GM12878 (cell line): ENCODE measurements at places on chromosomes 3 and 15.

DNA sequence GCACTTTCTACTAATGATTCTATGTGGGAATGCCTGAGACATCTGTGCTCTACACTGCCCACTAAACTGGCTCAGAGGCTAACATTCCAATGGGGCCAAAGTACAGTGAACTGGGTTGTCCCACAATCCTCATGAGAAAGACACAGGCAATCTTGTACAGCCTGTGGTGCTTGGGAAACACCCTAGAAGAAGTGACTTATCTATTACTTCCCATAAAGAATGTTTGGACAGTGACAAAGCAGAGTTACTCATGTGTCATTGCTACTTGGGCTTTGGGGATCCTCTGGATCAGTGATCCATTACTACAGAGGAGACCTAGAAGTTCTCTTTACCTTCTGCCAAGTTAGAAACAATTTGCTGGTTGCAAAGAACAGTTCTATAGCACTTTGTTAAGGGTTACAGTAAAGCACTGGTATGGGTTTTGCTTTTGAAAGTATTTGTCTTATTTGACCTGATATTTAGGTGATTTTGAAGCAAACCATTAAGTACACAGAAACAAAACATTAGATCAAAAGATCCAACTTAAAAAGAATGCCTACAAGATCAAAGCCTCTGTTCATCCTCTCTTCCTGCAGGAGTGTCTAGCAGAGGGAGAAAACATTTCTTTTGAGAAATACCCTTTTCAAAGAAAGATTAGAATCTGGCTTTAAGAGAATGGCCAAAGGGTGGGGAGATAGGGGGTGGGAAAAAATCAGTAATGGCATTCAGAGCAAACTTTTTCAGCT is 75.8 kb downstream of the CTNNB1 start:
- no peak for DNase-seq
- no peak overlapping the region for H3K4me3 ChIP-seq
- no peak overlapping the region for H3K27ac ChIP-seq
- H3K27me3 ChIP-seq = no peaks in the 10 kb centered on the region
- no peaks in the 10 kb centered on the region for H3K4me1 ChIP-seq

DNA sequence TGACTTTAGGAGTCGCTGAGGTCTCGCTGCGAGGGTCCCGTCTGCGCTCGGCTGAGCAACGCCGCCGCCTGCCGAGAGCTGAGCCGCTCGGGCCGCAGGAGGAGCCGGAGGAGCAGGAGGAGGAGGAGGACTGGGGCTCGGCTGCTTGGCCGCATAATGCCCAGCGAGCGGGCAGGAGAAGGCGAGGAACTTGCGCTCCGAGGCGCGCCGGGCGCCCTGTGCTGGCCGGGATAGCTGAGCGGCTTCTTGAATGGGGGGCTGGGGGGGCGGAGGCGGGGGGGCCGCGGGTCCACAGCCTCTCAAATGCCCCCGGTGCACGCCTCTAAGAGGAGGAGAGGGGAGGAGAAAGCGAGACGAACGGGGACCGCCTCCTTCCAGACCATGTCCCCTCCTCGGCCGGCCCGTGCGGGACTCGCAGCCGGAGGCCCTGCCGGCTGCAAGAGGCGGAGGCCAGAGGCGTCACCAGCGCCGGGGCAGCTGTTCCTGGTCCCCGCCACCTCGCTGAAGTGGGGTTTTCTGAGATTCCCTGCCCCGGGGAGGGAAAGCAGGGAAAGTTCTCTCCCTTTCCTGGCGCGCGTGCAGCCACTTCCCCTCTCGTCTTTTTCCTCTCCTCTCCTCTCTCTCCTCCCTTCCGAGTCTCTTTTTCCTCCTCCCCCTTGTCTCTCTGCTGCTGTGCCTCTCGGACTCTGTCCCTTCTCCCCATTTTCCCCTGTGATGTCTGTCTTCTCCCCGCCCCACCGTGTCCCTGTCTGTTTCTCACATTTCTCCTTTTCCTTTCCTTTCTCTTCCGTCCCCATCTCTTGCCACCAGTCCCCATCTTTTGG is at the start of gene ADAMTS9:
TSS of gene ADAMTS9 (minus strand) at position 220 of the 824 bp plus-strand sequence. CDS start 343 bp downstream, outside the sequence.
- no peak for DNase-seq
- H3K27ac ChIP-seq = no peak within 1 kb of the TSS
- H3K36me3 ChIP-seq = no peaks in the 10 kb centered on the region

DNA sequence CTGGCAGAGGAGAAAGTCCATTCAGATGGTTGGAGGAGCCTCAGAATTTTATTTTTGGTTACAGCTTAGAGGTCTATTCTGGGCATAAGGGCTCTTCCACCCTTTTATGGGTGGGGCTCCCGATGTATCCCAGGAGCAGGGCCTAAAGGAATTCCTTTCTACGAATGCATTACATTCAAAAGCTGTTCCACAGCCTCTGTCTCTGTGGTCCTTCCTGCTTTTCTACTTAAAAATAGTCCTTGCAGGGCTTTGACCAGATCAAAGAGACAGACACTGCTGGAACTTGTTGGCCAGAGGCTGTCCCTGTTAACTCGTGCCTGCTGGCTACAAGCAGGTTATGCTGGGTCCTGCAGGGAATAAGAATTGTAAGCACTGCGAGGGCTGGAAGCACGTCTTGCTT is 14.4 kb upstream of the NOX5 start:
- H3K27me3 ChIP-seq = 0 out of 2 replicates have a peak, but pooled peaks cover 1% of the 10 kb centered on the region
- no peak overlapping the region for H3K4me3 ChIP-seq
- no peak for DNase-seq
- H3K4me1 ChIP-seq = no peaks in the 10 kb centered on the region
- no peaks in the 10 kb centered on the region for H3K36me3 ChIP-seq
- no peak overlapping the region for H3K27ac ChIP-seq

DNA sequence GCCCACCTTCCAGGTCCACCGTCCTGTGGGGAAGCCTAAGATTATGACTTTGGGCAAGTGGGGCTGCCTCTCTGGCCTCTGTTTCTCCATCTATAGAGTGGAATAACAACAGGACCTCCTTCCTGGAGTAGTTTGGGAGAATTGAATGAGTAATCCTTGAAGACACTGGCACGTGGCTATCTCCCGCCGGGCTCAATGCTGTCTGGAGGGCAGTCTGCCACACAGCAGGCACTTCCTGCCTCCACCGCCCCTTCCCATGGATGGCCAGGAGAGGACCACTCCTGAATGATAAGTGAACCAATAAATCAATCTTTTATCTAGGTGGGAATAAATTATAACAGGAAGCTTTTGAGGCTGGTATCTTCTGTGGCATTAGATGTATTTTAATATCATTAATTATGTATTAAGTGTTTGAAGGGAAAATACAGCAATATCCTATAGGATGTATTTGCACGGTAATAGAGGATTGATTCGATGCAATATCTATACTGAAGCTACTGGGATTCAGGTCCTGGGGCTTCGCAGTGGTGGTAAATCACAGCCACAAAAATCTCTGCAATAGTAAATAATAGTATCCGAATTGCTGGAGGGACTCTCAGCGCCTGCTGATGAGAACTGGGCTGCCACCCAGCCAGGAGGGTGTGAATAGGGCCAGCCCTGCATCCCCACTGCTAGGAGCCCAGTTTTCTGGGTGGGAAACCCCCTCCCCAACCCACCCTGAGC is 15.9 kb downstream of the MEGF11 start:
- H3K4me1 ChIP-seq = no peaks in the 10 kb centered on the region
- H3K27ac ChIP-seq = no peak overlapping the region
- DNase-seq = no peak
- H3K4me3 ChIP-seq = no peak overlapping the region
- H3K36me3 ChIP-seq = no peaks in the 10 kb centered on the region

DNA sequence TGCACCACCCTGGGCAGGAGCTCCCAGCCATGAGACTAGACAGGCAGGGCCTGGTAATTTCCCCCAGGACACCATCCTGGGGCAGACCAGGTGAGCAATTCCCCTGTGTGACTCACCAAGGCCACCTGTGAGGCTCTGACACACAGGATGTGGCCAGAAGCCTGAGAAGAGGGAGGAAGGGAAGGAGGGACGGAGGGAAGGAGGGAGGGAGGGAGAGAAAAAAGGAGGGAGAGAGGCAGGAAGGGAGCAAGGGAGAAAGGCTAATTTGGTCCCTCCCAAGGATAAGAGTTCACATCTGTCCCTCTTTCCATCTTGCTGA is 25.9 kb downstream of the WNT7A start:
- DNase-seq = no peak
- H3K27ac ChIP-seq = no peak overlapping the region
- no peak overlapping the region for H3K4me3 ChIP-seq
- H3K27me3 ChIP-seq = no peaks in the 10 kb centered on the region; the same call in none of the 2 replicates

GRCh38 chr3:42079701-42080452 is 11.3 kb upstream of the TRAK1 start:
- peaks cover 28% of the 10 kb centered on the region for H3K4me1 ChIP-seq
- H3K4me3 ChIP-seq = no peak overlapping the region
- H3K36me3 ChIP-seq = 0 out of 2 replicates have a peak, but pooled peaks cover 3% of the 10 kb centered on the region
- H3K27ac ChIP-seq = peak overlapping the region; percentile 76; the same call in 1 of the 2 replicates
- DNase-seq = no peak
- H3K27me3 ChIP-seq = no peaks in the 10 kb centered on the region

GRCh38 chr15:101450403-101451265 is 38.9 kb downstream of the PCSK6 start:
- no peak overlapping the region for H3K27ac ChIP-seq
- H3K4me1 ChIP-seq = no peaks in the 10 kb centered on the region

DNA sequence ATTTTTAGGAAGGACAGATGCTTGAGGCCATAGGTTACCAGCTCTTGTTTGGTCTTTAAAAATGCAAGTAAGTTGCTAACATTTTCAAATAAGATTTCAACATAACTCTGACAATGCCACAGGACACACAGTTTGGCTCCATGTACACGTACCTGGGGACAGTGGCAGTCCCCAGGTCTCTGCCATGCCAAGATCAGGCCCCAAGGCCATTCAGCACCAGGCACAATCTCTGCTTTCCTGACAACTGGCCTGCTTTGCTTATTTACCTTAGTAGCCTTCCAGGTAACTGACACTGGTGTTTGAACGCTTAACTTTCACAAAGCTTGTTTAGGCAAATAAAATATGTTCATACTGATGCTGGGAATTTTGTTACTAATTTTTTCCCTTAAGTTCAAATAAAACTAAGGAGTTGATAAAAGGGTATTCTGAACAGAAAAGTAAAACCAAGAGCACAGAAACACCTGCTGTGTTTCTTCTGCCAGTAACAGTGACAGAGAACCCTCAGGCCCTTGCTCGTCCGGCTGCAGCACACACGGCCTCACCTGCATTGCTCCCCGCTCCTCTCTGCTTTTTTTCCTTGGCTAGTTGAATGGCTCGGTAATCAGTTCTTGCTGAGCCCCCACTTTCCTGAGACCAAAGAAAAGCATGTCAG is 16.5 kb downstream of the ZXDC start:
- peaks cover 18% of the 10 kb centered on the region for H3K36me3 ChIP-seq
- H3K4me3 ChIP-seq = no peak overlapping the region
- no peak overlapping the region for H3K27ac ChIP-seq
- H3K27me3 ChIP-seq = no peaks in the 10 kb centered on the region
- DNase-seq = no peak
- no peaks in the 10 kb centered on the region for H3K4me1 ChIP-seq

GRCh38 chr3:64345371-64345770 is 120.1 kb upstream of the PRICKLE2 start:
- no peak overlapping the region for H3K27ac ChIP-seq
- H3K27me3 ChIP-seq = no peaks in the 10 kb centered on the region; the same call in 1 of the 2 replicates
- no peak overlapping the region for H3K4me3 ChIP-seq
- DNase-seq = no peak
- H3K4me1 ChIP-seq = no peaks in the 10 kb centered on the region

- no peaks in the 10 kb centered on the region for H3K27me3 ChIP-seq
- no peak overlapping the region for H3K27ac ChIP-seq
- H3K4me3 ChIP-seq = no peak overlapping the region
- H3K36me3 ChIP-seq = peaks cover 18% of the 10 kb centered on the region
- no peak for DNase-seq
- H3K4me1 ChIP-seq = no peaks in the 10 kb centered on the region
These were observed 153.4 kb downstream of the CBLB start for GRCh38 chr3:105715372-105715771.

DNA sequence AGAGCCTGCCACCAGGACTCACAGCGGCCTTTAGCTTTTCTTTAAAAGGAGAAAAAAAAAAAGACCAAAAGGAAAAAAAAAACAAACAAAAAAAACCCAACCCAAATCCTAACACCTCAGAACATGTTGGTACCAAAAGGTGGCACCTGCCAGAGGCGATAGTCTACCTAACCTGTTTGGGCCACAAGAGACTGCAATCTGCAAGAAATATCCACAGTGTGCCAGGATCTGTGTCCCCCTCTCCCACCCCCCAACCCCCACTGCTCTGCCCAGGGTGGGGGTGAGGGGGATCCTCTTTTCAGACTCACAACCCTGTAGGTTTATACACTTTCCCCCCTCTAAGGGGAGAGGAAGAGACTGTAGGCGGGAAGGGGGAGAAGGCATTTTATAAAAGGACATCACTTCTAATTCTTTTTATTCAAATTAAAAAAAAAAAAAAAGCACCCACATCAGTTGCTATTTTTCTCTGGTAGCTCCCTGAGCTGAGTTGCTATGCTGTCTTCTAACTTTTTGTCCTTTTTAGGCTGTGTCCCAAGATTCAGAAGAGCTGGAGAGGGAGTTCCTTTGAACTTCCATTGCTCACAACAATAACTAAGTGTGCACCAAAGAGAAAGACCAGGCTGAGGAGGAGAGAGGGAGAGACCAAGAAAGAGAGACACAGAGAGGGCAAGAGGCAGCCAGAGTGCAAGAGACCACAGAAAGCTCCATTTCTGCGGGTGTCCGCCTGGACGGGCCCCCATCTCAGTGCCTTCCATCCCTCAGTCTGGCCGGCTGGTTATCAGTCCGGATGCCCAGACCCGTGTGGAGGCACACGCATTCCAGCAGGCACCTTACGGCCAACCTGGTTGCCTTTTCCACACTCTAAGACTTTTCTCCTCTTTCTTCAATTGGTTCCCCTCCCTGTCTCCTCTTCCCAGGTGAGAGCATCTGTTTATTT is 48.9 kb downstream of the TLE3 start:
- H3K27ac ChIP-seq = no peak overlapping the region
- no peaks in the 10 kb centered on the region for H3K4me1 ChIP-seq
- H3K36me3 ChIP-seq = peaks cover 14% of the 10 kb centered on the region
- H3K4me3 ChIP-seq = no peak overlapping the region
- no peak for DNase-seq

GRCh38 chr15:56456229-56456628 is 8.7 kb downstream of the MNS1 start:
- H3K36me3 ChIP-seq = no peaks in the 10 kb centered on the region
- H3K27ac ChIP-seq = no peak overlapping the region
